CD4-positive, alpha-beta T cell treated with Interleukin-2 at 100 ng/mL for 4 hours (primary cell): ENCODE measurements at places on chromosomes 6 and 20.
A peak's percentile ranks its signal among the peaks of the same experiment; 100 is the strongest.

GRCh38 chr6:110412360-110412759 lies 3.0 kb downstream of the DDO start:
- DNase-seq = no peak

DNA sequence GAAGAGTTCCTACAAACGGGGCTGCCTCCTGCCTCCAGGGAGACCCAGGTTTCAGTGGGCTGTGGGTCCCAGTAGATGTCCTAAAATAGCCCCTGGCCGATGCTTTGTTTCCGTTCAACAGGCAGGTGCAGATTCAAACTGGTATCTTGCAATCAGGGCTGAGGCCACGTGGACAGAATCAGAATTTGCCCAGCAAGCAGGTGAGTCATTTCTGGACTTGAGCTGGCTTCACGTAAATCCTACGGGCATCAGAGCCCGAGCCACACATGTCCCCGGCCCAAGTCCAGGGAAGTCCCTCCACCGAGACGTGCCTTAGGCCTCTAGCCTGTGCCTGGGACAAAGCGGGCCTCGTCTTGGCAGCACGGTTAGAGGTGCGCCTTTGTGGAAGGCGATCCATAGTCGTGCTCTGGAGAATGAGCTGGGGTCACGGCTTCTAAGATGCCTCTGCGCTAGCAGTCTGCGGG lies 101.6 kb upstream of the FRMD1 start:
- DNase-seq = no peak

DNA sequence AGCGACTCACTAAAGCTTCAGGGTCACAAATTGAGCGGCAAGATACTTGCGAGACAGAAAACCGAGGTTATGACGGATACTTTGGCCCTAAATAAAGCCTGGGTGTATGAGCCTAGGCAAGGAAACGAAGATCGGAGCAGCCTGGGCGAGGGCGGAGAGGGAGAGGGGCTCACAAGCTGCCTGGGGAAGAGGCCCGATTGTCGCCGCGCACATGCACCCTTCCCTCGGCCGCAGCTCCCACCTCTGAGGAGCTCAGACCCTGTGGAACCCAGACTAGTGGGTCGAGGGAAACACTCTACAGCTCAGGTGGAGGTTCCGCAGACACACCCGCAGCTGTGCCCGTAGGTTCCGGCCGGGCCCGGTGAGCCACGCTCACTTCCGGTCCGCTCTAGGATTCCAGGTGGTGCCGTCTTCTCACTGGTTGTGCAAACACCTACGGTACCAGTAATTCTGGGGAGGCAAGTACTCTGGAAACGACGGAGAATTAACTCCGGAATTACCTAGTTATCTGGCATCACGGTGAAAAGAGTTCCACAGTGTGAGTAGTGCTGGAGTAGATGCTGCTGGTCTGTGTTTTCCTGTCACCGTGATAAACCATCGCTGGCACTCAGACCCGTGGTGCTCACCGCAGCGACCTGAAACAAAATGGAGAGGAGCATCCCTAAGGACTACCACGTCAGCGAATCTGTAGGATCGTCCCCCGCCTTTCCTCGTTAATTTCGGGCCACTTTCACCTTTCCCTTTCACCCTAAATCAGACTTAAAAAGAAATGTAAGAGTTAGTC lies 61.5 kb downstream of the GPX5 start:
- peak; percentile 45 for DNase-seq

DNA sequence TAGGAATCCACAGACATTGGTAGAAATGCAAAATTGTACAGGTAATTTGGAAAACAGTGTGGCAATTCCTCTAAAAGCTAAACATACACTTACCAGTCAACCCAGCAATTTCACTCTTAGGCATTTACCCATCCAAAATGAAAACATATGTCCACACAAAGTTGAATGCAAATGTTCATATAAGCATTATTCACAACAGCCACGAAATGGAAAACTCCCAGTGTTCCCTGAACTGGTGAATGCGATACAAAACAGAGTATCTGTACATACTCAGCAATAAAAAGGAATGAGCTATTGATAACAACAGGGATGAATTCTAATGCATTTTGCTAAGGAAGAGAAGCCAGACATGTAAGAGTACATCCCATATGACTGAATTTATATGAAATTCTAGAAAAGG lies 32.4 kb upstream of the RAB22A start:
- DNase-seq = no peak

DNA sequence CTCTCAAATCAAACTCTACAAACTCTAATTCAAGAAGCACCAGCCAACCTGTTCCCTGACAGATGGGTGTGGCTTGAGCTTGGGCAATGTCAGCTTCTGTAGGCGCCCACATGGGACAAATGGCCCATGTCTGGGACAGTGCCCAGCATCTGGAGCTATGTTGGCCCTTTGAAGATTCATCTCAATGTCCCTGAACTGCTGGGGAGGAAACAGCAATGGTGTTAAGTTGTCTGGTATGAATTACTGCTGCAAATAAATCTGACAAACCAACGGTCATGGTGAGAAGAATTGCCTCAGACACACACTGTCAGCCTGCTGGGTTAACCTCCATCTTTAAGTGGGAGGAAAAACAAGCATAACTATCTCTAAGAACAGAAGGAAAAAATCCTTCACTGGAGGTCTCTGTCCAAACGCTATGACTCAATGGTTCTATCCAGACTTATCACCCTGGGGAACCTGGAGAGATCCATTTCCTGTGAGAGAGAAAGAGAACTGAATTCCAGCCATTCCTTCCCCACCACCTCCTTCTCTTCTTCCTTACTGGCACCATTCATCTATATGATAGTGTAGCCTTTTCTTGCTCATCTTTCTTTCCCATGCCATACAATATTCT lies 274.9 kb downstream of the CDH26 start:
- DNase-seq = no peak

GRCh38 chr6:159532155-159532554 lies 160.9 kb downstream of the SOD2 start:
- DNase-seq = no peak

- DNase-seq = no peak
Observed at GRCh38 chr20:10539818-10540553, 104.9 kb downstream of the SLX4IP start.

DNA sequence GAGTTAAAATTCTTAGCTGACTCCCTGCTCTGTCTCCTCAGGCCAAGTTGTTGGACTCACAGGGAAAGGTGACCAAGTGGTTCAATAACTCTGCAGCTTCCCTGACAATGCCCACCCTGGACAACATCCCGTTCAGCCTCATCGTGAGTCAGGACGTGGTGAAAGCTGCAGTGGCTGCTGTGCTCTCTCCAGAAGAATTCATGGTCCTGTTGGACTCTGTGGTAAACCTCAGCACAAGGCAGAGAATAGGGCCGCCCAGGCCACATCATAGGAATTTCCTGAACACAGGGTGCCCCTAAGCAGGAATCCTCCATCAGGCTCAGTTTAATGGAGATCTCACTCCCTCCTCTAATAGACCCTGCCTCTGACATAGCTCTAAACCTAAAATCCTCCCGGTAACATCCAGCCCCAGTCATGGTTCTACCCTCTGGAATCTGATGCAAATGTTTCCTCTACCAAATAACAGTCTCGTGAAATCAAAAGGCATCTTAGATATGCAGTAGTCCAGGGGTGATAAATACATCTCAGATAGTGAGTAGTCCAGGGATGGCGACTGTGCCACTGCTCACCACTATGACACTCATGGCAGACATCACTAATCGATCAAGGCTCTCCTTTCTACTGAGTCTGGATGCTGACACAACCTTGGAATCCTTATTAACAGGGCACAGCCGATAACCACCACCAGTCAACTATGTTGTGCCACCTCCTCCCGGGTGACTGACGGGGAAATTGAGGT lies 18.3 kb downstream of the BPIFB1 start:
- no peak for DNase-seq

DNA sequence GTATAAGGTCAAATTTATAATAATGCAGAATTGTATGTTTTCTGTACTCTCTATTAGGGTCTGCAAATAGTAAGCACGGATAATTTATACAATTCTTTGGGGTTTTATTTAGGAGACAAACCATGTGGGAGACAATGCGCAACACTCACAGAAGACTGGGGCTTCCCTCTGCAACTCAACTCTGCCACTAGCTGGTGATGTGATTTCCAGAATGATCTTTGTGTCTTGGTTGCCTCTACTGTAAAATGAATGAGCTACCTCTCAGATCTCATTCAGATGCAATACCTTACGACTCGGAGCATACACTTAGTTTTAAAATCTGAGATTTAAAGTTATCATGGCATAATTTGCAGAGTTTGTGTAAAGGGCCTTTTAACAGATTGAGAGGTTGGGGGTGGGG lies 6.4 kb downstream of the MAN1A1 start:
- no peak for DNase-seq

- DNase-seq = no peak
Observed at GRCh38 chr6:20085817-20086216, 126.5 kb downstream of the MBOAT1 start.

DNA sequence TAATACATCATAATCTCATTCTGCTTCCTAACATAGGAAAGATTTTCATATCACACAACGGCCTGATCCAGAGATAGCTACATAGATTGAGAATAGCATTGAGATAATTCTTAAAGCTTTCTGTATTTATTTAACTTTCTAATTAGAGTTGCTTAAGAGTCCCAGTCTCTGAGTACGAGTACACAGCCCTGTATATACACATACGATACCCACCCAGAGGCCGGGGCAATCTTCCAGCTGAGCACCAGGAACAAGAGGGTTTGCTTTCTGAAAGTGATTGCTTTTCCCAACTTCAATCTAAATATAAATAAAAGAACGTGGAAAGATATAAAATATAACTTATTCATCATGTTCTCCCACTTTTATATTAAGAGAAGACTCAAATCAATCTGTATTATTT lies 313.8 kb downstream of the COL12A1 start:
- DNase-seq = no peak

GRCh38 chr6:137013738-137014602 lies 30.8 kb downstream of the IL20RA start:
- DNase-seq = no peak

DNA sequence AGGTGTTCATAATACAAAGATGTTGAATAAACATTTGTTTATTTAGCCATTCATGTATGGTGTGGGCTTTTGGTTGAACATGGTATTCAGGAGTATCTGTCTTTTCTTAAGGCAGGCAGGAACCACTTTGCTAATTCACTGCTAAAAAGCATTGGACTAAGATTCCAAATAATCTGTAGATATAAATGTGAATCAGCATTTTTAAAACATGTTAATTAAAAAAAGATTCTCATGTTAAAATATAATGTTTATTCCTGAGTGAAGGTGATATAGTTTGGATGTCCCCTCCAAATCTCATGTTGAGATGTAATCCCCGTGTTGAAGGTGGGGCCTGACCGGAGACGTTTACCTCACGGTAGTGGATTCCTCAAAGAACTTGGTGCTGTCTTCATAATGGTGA lies 19.3 kb downstream of the CRISP1 start:
- no peak for DNase-seq

DNA sequence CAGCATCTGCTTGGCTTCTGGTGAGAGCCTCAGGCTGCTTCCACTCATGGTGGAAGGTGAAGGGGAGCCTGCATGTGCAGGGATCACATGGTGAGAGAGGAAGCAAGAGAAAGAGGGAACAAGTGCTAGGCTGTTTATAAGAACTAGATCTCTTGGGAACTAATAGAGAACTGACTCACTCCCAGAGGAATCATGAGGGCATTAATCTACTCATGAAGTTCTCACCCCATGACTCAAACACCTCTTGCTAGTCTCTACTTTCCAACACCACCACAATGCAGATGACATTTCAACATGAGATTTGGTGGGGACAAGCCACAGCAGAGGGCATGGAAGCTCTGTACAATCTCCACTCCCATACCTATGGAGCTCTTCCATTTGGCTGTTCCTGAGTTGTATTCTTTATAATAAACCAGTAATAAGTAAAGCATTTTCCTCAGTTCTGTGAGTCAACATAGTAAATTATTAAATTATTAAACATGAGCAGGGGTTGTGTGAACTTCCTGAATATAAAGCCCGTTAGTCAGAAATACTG lies 524.1 kb upstream of the NRSN1 start:
- DNase-seq = no peak

- DNase-seq = no peak
Observed at GRCh38 chr6:167442245-167442644, 117.4 kb downstream of the TTLL2 start.

DNA sequence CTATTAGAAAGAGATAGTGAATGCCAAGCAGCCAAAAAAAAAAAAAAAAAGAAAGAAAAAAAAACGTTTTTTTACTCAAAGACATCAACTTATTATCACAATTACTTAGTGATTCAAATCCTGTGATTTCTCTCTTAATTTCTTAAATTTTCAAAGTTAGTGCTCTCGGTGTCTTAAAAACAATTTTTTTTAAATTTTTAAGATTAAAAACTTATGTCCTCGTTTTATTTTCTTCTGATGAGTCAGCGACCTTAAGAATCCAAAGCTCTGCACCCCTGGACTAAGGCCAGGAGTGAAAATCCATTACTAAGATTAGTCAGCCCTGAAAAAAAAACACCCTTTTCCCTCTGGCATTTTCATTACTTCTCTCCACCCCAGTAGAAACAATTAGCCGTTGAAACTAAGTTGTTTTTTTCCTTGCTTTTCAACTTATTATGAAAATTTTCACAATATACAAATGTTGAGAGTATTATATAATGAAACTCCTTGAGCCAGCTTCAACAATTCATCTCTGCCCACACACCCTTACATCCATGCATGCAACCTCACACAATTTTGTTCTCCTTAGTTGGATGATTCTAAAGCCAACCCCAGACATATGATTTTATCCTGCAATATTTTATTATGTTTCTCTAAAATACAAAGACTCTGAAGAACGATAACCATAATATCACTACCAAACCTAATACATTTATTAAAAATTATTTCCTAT lies 85.6 kb upstream of the CARMIL1 start:
- no peak for DNase-seq

DNA sequence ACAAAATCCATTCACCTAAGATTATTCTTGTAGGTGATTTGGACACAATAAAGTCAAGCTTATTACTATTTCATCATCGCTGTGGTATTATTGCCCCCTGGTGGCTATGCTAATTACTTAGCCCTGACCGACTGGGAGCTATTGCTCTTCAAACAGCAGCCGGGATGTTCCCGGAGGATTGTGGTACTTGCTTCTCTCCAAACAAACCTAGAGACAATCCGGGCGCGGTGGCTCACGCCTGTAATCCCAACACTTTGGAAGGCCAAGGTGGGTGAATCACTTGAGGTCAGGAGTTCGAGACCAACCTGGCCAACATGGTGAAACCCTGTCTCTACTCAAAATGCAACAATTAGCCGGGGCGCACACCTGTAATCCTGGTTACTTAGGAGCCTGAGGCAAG lies 15.4 kb upstream of the STMND1 start:
- DNase-seq = peak; percentile 36
